ENCODE measurements at places on chromosomes 2 and 18.

GRCh38 chr2:42315844-42316470, 45.1 kb downstream of the COX7A2L start:
- no peak for DNase-seq

DNA sequence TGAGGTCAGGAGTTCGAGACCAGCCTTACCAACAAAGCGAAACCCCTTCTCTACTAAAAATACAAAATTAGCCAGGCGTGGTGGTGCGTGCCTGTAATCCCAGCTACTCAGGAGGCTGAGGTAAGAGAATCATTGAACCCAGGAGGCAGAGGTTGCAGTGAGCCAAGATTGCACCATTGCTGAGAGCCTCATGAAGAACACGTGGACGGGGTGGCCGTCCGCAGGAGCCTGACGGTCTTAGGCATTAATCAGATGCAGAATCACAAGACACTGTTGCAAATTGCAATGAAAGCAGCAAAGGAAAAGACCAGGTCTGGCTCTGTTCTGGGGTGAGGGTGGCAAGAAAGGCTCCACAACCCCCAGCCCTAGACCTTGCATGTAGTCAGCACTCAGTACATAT, 104.0 kb upstream of the SLC66A3 start:
- DNase-seq: no peak

DNA sequence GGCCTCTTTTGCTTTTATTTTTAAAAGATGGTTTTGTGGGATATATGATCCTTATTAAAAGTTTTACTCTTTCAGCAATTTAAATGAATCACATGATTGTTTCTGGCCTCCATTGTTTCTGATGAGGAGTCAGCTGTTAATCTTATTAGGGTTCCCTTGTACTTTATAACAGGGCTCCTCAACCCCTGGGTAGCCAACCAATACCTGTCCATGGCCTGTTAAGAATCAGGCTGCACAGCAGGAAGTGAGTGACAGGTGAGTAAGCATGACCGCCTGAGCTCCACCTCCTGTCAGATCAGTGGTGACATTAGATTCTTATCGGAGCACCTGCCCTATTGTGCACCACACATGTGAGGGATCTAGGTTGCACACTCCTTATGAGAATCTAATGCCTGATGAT, 45.1 kb upstream of the FAM98A start:
- no peak for DNase-seq

DNA sequence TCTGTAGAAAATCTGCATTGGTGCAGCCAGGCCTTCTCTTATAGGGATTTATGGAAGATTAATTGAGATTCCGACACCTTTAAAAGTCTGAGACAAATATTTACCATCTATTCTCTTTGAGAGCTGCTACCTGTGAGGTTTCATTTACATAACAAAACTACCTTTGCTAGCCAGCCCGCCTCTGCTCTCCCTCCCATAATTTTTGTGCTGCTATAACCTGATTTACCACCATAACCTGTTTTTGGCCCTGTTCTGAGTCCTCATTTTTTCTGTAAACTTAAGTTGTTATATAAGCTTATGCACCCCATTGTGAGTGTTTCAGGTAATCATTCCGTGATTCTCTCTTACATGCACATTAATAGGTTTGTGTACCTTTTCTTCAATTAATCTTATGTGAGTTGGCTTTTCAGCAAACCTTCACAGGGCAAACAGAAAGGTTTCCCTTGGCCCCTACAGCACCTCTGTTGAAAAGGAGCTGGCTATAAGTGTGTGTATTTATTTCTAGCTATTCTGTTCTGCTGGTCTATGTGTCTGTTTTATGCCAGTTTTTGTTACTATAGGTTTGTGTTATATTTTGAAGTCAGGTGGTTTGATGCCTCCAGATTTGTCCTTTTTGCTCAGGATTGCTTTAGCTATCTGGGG, 114.9 kb upstream of the XIRP2 start:
- DNase-seq: no peak

DNA sequence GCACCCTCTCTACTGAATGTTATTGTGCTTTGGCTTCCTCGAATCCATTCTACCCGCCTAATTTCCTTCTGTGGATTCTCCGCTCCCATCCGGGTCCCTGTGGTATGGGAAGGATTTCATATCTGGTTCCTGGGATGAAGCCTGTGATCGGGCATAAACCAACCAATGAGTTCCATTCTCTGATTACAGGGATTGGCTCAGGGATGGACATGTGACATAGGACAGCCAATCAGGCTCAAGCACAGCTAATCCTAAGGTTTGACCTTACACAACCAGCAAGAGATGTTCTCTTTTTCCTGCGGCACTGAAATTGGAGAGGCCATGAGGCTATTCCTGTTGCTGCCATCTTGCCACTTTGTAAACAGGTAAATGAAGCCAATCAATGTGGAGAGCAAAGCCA, 168.1 kb upstream of the SMAD2 start:
- no peak for DNase-seq

GRCh38 chr2:212548455-212548819, 9.8 kb upstream of the ERBB4 start:
- DNase-seq: peak; percentile 24

- no peak for DNase-seq
Observed at GRCh38 chr2:12968399-12968798, 251.7 kb downstream of the TRIB2 start.

DNA sequence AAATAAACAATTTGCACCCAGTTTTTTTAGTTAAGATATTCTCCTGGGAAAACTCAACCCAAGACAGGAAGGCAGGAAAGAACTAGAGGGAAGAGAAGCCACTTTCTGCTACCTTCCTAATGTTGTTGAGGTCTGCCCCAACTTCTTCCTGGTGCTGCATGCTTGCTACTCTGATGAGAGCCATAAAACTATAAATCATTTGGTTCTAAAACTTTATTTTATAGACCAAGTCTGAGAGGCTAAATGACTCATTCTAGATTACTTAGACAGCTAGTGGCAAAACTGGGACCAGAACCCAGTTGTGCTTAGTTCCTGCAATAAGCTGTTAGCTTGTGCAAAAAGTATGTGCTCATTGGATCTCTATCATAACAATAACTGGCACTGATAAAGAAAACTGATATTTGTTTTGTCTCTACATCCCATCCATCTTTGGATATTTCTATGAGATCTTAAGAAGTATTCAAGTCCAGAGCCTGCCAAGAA, 344.9 kb upstream of the SLC14A2 start:
- DNase-seq: no peak

DNA sequence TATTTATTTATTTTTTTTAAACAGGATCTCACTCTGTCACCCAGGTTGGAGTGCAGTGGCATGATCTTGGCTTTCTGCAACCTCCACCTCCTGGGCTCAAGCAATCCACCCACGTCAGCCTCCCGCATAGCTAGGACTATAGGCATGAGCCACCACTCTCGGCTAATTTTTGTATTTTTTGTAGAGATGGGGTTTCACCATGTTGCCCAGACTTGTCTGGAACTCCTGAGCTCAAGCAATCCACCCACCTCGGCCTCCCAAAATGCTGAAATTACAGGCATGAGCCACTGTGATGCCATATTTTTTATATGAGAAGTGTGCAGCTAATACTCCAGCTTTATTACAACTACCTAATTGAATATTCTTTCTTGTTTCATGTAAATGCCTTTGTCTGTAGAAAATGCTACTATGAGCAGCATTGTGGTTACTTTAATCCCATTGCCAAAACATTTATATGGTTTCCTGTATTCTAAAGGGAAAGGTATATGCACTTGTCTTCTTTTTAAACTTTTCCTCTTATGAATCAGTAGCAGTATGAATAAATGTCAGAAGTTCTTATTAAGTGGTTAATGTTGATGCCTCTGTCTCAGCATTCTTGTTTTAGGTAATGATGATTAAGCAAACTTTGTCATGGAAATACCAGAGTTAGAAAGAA, 9.5 kb upstream of the BCL2L11 start:
- no peak for DNase-seq

DNA sequence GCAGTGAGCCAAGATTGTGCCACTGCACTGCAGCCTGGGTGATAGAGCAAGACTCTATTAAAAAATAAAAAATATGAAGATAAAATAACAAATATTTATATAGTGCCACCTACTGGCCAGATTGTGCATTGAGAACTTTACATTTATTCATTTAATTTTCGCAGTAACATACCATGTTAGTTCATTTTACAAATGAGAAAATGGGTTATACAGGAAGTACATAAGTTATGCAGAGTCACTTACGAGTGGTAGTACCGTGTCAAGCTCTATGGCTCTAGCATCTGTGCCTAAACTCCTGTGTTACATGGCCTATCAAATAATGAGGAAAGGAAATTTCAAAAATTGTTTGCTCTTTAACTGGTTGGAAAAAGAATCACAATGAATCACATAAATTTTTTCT, 27.9 kb downstream of the RIF1 start:
- peak; percentile 23 for DNase-seq

DNA sequence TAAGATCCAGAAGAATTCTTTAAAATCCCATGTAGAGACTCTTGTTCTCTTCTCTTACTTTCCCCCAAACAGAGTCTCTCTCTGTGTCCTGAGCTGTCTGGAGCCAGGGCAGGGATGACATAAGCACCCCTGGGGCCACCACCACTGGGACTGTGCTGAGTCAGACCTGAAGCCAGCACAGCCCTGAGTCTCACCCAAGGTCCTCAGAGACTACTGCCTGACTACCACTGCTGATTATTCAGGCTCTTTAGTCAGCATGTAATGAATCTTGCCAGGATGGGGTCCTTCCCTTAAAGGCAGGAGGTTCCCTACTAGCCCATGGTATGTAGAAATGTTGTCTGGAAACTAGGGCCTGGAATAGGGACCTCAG, 34.9 kb upstream of the DYNC1I2 start:
- no peak for DNase-seq

GRCh38 chr2:239315308-239315707, 85.5 kb downstream of the HDAC4 start:
- no peak for DNase-seq

- no peak for DNase-seq
Observed at GRCh38 chr2:119679526-119679837, 481 bp downstream of the TMEM177 start.

GRCh38 chr2:36413218-36413617, 57.6 kb downstream of the CRIM1 start:
- DNase-seq: no peak

DNA sequence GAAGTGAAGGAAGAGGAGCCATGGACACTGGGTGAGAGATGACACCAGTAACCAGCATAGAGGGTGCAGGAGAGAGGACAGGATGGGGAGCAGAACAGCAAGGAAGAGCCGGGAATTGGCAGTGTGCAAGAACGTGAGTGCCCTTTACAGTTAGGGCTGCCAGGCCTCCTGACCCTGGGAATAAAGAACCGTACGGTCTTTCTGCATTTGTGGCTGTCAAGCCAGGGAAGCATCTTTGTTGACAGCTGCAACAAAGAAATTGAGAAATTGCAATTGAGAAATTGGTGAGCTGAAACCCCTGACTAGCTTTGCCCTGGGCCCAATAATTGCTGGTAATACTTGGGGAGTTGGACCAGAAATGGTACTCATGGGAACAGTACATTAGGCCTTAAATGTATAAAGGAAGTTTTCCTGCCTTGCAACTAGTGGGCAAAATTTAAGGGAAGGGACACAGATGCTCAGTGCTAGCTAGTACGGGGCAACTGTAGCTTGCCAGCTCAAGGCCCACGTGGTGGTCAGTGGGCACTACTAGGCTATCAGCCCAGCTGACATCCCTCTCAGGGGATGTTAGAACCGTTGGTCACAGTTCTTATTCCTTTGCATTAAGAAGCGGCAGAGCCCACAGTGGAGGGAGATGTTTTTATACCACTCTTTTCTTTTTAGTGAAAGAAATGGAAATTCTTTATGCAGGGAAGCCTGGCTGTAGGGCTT, 56.6 kb downstream of the KCTD18 start:
- DNase-seq: no peak

GRCh38 chr2:19751631-19752030, 150.2 kb downstream of the TTC32 start:
- no peak for DNase-seq

DNA sequence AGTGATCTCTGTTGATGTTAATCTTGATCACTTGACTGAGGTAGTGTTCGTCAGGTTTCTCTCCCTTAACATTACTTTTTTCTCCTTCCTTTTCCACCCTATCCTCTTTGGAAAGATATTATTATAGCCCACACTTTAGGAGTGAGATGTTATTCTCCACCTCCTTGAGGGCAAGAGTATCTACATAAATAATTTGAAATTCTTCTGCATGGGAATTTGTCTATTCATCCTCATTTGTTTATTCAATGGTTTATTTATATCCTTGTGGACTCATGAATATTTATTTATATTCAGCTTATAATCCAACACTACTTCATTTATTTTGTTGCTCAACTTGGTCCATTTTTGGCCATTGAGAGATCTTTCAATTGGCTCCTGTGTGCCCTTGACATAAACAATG, 750.4 kb downstream of the EPHA4 start:
- no peak for DNase-seq

DNA sequence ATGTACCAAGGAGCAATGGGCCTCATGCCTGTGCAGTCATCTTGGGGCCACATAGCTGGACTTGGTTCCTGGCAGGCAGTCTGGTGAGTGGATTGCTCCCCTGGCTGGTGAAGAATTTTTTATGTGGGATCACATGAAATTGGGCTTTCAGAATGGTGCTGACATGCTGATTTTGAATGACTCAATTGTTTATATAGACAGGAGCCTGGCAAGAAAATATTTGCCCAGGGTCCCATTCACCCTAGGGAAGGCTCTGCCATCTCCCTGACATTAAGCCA, 266.9 kb downstream of the DYSF start:
- no peak for DNase-seq

- no peak for DNase-seq
Observed at GRCh38 chr2:202541137-202541536, 93.6 kb upstream of the FAM117B start.

DNA sequence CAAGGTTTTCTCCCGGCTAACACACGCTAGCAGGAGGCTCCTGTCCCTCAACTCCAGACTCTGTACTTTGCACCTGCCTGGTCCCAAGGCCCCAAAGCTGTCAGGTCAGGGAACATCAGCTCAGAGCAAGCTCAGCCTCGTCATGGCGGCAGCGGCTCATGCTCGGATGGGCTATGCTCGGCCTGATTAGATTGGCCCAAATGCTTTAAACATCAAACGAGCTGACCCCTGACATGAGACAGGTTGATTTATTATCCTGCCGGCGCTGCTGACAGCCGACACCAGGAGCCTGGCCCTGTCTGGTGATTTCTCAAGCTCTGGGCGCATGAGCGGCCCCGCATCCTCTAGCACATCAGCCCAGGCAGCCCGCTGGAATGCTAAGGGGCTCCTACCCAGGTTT, 436.4 kb downstream of the EIPR1 start:
- DNase-seq: no peak

- no peak for DNase-seq
Observed at GRCh38 chr2:56127463-56128152, 56.2 kb upstream of the CCDC85A start.

GRCh38 chr18:63147973-63148372, 171.6 kb downstream of the BCL2 start:
- DNase-seq: no peak

DNA sequence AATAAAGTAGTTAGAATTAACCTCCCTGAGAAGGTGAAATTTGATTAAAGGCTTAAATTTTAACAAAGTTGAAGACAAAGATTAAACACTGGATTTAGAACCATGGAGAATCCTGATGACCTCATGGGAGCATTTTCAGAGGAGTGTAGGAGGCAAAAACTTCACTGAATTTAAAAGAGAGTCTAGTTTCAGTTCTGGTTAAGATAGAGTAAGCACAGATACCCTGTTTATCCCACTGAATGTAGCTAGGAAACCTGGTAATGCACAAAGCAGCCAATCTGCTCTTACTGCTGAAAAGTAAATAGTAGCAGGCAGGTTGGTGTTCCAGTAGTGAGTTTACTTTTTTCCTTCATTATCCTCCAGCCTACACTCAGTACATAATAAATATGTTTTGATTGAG, 654.9 kb upstream of the SYT4 start:
- DNase-seq: no peak

- no peak for DNase-seq
Observed at GRCh38 chr2:174202188-174202587, 46.1 kb downstream of the OLA1 start.

GRCh38 chr2:178365116-178365515, 85.9 kb downstream of the PRKRA start:
- DNase-seq: no peak

All from SW480 (cell line).